Fibroblast of skin of scalp (primary cell): ENCODE measurements at places on chromosomes 1 and 21.

DNA sequence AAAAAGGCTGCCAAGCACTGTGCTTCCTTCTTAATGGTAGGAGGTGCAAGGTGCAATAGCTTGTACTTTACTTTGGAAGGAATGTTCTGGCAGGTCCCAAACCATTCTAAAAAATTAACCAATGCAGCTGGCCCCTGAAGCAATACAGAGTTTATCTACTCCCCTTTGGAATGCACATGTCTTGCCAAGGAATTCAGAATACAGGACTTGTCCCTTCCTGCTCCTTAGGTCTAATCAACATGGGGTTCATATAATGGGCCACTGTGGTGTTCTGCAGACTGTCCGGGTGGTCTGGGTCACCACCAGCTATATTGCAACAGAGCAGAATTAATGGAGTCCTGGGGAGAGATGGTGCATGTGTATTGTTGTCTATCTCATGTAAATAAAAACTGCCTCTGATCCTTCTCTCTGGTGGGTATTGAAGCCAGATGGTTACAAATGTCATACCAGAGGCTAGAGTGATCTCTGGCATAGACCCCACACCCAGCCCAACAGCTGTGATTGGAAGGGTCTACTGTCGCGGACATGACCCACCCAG is 112.8 kb downstream of the RIPK4 start:
- DNase-seq: peak; percentile 77

DNA sequence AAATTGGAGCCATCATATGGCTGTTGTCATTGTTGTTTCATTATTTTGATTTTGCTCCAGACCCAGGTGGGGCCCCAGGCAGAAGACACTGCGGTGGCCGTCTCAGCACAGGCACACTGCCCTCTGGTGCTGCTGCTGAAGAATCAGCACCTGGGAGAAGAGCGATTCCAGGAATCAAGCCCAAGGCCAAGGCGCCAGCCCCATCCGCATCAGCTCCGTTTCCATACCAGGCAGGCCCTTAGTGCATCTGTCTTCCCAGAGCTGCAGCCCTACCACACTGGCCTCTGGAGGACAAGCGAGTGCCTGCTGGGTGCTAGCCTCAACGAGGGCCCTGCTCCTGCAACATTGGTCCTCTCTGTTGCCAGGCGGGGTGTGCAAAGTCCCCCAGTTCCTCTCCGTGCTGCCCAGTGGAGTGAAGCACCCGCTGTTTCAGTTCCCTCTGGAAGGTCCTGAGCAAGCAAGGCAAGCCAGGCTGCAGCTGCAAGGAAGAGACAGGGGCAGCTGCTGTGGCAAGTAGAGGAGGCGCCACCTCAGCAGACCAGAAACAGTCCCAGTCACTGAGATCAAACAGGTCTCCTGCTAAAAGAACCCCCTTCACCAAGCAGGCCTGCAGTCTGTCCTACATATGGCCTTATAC is 5.2 kb downstream of the GRIK3 start:
- no peak for DNase-seq

GRCh38 chr1:204178487-204179281 is 12.5 kb upstream of the REN start:
- DNase-seq: no peak

DNA sequence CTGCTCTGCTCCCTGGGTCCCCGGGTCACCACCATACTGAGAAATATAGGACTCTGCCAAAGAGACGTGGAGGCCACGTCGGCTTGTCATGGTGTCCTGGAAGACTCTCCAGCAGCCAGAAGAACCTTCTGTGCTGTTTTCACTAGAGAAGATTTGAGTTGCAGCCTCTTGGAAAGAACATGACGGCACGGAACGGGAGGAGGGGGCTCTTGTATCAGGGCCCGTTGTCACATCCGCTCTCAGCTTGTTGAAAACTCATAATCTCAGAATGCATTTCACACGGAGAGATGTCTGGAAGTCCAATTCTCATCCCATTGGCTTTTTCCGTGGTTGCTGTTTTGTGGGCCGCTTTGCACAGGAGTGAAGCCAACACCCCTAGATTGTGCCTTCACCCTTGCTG is 39.4 kb upstream of the FAM3B start:
- DNase-seq: no peak

DNA sequence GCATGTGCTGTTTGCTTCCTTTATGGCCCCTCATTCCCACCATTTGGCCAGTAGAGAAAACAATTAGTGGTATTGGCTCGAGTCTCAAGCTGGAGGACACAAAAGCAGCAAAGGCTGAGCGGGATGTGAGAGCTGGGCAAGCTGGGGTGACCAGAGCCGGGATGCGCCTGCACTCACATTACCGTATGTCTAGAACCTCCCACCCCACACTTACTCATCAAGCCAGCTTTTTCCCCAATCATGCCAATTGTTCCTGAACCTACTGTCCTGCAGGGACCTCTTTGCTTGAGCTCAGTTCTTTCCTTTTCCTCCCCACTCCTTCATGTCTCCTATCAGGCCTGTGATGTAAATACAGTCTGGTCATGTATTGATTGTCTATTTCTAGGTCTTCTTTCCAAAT is 45.9 kb downstream of the KIRREL1 start:
- no peak for DNase-seq

DNA sequence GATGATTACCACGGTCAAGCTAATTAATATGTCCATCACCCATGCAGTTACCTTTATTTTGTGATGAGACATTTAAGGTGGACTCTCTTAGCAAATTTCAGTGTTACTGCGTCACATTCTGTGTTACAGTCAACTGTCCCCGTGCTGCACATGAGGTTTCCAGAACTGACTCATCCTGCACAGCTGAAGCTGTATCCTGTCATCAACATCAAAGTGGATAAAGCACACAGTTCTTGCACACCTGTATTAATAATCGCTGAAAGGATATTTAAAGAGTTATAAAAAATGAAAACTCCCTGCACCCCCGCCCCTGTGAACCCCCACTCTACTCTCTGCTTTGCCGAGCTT is 3.4 kb upstream of the KRTAP10-5 start:
- DNase-seq: no peak
